Bone marrow (tissue), 2 donors: ENCODE measurements at places on chromosomes 7 and 10.

DNA sequence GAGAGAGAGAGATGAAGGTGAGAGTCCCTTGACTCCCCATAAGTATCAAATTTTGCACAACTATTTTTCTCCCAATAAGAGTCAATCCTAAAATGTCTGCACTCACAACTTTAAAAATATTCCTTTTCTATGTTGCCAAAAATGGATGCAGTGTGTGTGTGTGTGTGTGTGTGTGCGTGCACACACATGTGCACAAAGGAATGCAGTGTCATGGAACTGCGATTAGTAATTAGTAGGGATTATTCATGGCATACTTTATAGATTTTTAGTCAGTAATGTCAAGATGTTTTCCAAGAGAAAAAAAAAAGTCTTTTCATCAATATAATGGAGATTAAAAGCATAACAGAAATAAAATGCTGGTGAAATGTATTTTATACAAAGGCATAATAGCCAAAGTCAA, 179.1 kb upstream of the LRRTM3 start:
- DNase-seq: no peak

DNA sequence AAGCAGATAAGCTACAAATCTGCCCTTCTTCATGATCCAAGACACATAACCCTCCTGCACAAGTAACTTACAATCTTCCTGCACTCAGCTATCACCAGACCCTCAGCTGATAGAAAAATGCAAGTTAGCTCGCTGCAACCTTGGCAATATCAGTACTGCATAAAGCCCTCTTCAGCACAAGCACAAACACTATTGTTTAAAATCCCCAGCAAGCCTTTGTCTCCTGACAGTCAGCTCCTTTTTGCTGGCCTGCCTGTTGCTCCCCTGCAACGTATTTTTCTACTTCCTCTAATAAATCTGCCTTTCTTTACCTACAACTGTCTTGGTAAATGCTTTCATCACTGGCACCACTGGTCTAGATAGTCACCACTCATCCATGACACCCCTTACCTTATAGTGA, 59.8 kb downstream of the BAMBI start:
- no peak for DNase-seq

GRCh38 chr7:37398403-37398802, 50.3 kb downstream of the ELMO1 start:
- DNase-seq: no peak

DNA sequence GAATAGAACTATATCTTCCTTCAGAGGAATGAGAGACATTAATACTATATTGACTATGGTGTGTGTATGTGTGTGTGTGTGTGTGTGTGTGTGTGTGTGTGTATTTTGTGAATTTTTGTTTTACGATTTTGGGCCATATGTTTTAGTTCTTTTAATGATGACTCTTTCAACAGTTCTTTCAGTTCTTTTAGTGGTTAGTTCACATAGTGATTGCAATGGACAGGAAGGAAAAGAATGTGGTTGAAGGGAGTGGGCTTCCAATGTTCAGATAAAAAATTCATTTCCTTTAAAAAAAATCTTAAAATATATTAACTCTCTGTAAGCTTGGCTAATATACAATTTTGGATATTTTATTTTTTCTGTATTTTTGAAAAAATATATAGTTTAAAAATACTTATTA, 315.7 kb upstream of the DGKB start:
- peak; percentile 4 for DNase-seq

DNA sequence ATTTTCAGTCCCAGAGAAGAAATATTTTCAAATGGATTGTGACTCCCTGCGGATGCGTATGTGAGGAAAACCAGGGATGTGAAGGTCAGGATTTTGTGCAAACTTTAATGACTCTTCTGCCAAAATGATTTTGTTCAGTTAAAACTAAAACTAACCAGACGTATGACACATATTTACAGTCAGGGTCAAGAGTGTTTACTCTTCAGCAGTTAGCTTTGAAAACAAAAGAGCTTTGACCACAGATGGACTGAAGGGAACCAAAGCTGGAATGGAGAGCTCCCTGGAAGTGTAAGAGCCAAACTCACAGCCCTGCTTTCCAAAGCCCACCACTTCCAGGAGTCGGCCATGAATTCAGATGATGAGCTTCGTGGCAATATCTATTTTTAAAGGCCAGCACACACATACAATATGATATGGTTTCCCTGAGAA, 15.5 kb downstream of the SVIL start:
- DNase-seq: no peak

DNA sequence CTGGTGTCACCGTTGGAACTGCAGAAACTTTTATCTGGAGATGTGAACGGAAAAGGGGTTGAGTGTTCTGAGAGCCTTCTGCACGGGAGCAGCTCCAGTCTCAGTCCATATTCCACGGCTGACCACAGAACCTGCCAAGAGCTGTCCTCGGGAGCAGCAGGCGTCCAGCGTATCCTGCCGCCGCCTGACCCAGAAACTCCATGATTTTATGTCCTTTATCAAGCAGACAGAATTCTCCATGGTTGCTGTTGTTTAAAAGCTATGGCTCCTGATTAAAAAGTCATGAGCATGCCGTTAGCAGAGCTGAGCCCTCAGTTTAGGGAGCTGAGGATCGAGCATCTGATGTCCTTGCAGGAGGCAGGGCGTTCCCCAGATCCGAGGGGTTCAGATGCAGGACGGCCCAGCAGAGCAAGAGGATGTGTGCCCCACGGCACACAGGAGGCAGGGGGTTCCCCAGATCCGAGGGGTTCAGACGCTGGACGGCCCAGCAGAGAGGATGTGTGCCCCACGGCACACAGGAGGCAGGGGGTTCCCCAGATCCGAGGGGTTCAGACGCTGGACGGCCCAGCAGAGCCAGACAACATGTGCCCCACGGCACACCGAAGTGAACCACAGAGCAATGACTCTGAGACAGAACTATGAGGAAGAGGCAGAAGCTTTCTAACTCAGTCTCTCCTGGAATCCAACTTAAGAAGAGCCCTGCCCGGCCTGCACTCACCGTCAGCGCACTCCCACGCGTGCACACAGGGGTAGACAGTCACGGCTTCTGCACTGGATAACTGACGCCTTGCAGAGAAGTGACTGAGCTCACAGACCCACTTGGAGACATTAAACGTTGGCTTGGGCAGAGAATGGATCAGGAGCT, 96.4 kb downstream of the WDR37 start:
- no peak for DNase-seq

- no peak for DNase-seq
Measured at GRCh38 chr7:23298141-23298881, 828 bp upstream of the MALSU1 start.

- DNase-seq: no peak
Measured at GRCh38 chr10:2813286-2813685, 254.1 kb upstream of the PFKP start.

DNA sequence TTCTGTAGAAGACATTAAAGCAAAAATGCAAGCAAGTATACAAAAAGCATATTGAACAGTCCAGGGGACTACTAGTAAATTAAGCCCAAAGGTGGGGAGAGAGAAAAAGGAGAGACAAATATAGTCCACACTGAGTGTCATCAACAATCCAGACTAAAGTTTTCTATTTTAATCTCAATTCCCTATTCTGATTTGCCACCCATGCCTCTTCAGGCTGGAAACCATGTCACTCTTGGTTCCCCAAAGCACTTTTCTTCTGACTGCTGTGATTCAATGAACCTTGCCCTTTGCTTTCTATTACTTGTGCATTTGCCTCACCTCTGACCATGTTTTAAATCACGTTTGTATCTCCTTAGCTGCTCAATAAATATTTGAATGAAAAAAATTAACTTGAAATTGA, 95.3 kb upstream of the AOAH start:
- no peak for DNase-seq

- no peak for DNase-seq
Measured at GRCh38 chr10:125562737-125563136, 120.2 kb downstream of the TEX36 start.

- no peak for DNase-seq
Measured at GRCh38 chr7:73921623-73922528, 60.9 kb downstream of the TMEM270 start.

- DNase-seq: no peak
Measured at GRCh38 chr10:13991353-13991752, 339.4 kb downstream of the FRMD4A start.

- no peak for DNase-seq
Measured at GRCh38 chr10:33967606-33968120, 633.2 kb upstream of the NRP1 start.

DNA sequence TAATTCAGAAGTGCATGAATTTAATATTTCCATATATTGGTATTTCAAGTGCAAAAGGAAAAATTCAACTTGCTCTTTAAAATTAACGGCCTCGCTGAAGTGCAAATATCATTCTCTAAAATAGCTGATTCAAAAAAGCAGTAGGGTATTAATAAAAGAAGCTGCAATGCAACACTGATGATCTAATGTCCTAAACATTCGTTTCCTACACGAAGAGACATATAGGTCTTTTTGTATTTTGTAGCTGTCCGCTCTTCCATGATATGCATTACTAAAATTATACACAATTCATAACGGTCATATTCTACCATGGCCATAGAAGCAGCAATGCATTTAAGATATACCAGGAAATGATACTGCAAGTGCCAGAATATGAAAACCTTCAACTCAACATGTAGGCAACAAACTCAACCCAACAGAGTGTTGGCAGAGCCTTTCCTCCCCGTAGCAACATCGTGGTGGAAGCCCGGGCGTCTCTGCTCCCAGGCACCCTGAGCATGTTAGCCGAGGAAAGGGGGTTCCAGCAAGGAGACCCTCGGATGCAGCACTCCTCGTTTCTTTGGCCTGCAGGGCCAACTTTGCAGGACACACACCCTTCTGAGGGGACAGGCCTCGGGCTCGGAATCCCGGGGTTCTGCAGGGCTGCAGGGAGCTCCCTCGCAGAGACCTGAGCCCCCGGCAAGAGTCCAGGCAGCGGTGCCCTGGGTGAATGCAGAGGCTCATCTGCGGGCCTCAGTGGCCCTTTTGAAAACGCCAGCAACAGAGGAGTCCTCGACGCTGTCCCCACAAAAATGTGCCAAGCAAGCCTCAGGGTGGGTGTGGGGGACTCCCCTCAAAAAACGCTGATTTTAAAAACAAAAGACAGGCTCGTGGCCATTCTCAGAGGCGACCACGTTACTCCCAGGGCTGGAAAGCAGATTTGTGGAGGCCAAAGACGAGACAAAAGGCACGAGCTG, 1.6 kb downstream of the FAM171A1 start:
- DNase-seq: no peak

DNA sequence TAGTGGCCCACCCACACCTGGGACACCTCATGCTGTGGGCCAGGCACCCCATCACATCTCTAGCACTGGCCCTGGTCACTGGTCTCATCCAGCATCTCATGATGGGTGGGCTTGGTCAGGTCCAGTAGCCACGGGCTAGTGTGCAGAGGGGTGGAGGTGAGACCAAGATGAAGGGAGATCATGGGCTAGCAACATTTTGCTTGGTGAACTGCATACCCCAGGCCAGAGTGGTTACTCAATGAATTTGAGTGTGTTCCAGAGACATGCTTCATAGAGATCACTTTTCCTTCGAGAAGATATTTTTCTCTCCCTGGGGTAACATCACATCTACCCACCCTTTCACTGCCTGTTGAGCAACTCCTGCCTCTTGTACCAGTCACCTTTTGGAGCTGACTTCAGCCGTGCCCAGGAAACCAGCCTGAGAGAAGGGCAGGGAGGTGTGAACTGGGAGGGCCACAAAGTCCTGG, 44.2 kb downstream of the MINDY4 start:
- DNase-seq: no peak

DNA sequence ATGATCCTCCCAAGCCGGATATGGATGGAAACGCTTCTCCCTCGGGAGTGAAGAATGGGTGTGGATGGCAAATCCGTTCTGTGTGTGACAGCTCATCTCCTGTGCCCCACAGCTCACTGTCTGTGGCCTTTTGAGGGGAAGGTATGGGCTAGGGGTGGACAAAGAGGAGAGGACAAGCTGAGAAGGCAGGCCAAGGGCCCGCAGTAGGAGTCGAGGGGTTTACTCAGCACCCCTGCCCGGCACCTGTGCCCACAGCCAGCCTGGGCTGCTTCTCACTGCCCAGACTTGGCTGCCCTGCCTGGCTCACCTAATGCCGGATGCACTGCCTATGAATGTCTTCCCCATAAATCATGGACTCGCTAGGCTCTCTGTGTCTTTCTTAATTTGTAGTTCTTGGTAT, 503.8 kb downstream of the TCERG1L start:
- DNase-seq: no peak

DNA sequence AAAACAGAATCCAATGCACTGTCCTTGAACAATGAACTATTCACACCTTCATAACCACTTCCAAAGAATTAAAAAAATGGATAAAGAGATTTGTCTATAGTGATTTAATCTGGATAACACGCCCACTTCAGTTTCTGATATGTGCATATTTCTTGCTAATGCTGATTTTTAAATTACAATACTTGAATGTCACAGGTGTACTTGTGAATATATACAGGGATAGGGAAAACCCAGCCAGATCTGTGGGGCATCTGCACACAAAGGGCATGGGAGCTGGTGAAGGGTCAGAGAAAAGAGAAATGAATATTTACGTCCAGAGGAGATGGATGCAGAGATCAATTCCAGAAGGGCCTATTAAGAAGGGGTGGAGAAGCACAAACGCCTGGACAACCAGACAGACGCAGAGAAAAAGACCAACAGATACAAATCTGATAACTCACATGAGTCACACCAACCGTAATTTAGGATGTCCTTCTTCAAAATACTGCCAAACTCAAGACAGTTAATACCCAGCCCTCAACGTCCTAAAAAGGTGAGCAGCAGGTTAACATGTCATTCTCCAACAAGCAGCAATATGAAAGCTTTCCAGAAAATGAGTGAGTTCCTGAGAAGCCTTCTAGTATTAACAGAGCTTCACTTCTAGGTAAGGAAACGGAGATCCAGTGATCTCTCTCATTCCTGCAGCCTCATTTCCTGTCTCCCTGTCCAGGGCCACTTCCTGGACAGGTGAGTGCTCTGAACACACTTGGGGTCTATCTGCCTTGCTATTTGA, 41.9 kb downstream of the PIP4K2A start:
- DNase-seq: no peak

DNA sequence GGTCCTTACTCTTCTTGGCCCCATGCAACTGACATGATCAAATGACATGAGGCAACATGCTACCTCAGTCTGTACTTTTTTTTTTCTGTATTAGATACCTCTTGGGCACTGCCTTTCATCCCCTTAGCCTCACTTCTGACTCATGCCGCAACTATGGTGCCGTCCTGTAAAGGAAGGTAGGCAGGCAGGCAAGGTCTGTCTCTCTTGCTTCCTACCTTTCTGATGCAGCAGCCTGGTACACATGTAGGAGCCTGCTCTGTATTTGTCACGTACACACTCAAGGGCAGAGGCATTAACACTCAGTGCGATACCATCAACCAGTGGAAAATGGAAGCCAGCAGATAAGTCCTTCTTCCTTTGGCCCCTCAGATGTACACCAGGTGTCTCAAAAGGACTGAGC, 146.7 kb downstream of the ATE1 start:
- no peak for DNase-seq

- DNase-seq: no peak
Measured at GRCh38 chr7:143390104-143390772, 9.1 kb downstream of the ZYX start.

- no peak for DNase-seq
Measured at GRCh38 chr7:155787171-155787851, 25.0 kb downstream of the SHH start.

DNA sequence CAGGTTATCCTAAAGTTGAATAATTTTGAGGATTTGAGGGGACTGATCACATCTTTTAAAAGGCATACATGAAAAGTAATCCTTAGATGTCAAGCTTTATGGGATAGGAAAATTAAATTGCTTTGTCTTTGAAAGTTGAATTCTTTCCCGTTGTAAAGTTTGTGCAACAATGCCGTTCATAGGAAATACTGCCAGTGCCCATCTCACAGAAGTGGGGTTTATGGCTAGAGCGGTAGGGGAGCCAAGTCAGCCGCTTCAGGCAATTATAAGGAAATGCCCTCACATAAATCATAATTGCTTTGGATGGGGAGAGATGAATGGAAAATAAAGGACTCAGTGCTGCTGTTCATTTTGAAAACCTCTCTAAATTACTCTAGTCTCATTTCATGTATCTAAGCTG, 18.1 kb downstream of the CDC123 start:
- no peak for DNase-seq
